ENCODE measurements at places on chromosomes 16 and 17.
A peak's percentile ranks its signal among the peaks of the same experiment; 100 is the strongest.

DNA sequence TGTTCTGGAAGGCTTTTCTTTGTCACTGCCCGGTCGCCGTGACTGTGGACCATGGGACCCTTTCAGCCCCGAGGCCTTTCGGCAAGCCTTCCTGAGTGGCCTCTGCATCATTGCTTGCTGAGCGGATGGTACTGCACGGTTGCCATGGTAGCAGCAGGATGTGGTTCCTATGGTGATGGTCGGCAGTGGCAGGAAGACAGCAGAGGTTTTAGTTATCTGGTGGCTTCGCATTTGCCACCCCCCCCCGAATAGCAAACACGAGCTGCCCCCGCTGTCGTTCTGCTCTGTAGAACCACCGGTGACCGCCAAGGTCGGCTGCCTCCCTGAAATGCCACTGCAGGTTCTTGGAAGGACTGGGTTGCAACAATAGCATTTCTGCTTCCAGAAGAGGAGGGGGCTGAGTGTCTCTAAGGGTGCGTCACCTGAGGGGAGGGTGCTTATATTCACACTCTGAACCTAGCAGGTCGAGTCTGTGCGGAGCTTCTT is 76.6 kb downstream of the CMIP start:
- peak; percentile 50 for DNase-seq

DNA sequence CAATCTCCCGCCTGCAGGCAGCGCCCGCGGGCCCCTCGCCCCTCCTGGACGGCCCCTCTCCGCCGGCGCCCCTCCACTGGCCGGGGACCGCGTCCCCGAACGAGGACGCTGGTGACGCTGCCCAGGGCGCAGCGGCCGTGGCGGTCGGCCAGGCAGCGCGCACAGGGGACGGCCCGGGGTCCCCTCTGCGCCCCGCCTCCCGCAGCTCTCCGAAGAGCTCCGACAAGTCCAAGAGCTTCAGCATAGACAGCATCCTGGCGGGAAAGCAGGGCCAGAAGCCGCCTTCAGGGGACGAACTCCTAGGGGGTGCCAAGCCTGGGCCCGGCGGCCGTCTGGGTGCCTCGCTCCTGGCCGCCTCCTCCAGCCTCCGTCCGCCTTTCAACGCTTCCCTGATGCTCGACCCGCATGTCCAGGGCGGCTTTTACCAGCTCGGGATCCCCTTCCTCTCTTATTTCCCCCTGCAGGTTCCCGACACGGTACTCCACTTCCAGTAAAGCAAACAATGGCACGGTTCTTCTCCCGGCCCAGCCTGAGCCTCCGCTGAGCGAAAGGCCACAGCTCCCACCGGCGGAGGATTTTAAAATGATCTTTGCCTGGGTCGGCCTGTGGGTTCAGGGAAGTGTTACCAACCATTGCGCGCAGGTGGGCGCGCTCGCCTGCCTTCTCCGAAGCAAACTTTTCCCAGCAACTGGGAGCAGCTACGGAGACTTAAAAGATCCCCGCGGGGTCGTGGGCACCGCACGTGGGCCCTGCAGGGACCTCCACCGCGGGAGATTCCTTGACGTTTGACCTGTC is 1.1 kb downstream of the FOXL1 start:
- no peak for DNase-seq

DNA sequence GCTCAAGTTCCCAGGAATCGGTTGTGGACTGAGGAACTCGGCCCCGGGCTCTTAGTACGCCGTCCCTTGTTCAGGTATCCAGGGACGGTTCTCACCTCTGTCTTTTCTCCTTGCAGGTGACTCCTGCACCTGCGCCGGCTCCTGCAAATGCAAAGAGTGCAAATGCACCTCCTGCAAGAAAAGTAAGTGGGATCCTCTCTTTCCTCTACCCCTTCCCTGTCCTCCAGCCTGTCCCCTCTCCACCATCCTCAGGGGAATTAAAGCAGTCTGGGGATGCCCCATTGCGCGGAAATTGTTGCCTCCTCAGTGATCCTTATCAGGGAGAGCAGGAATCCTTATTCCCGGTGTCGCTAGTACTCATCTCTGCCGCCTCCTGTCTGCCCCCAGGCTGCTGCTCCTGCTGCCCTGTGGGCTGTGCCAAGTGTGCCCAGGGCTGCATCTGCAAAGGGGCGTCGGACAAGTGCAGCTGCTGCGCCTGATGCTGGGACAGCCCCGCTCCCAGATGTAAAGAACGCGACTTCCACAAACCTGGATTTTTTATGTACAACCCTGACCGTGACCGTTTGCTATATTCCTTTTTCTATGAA is 585 bp downstream of the MT2A start:
- DNase-seq: no peak

DNA sequence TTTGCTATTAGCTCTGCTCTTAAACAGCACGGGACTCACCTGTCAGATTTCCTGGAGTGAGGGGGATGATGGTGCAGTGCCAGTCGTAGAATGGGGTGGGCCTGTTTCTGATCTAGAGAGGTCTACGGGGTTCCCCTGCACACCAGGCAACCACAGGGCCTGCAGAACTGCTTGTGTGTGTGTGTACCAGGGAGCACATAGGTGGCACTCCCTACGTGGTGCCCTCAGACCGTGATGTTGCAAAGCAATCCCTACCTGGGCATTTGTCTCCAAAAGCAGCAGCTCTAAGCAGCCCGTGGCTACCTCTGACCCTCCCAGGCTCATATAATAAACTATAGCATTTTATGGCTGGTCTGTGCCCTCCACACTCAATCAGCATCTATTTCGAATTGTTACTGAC is 38.5 kb downstream of the MPRIP start:
- DNase-seq: no peak

GRCh38 chr17:45225964-45226530 is 4.4 kb downstream of the FMNL1 start:
- DNase-seq: peak; percentile 90

DNA sequence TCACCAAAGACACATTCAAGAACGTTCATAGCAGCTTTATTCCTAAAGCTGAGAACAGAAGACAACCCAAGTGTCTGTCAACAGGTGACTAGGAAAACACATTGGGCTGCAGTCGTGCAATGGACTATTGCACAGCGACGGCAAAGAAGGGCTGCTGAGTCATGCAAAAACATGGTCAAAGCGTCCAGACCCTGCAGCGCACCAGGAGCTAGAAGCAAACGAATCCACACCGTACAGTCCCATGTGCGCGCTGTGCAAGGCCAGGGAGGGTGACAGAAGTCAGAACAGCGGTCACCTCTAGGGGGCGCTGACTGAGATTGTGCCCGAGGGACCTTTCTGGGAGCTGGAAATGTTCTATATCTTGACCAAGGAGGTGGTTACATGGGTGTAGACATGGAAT is 266.4 kb downstream of the MAF start:
- no peak for DNase-seq

GRCh38 chr16:27531826-27532800 is 17.6 kb downstream of the GTF3C1 start:
- DNase-seq: no peak

- no peak for DNase-seq
Observed at GRCh38 chr16:58177353-58177710, 20.6 kb downstream of the CSNK2A2 start.

DNA sequence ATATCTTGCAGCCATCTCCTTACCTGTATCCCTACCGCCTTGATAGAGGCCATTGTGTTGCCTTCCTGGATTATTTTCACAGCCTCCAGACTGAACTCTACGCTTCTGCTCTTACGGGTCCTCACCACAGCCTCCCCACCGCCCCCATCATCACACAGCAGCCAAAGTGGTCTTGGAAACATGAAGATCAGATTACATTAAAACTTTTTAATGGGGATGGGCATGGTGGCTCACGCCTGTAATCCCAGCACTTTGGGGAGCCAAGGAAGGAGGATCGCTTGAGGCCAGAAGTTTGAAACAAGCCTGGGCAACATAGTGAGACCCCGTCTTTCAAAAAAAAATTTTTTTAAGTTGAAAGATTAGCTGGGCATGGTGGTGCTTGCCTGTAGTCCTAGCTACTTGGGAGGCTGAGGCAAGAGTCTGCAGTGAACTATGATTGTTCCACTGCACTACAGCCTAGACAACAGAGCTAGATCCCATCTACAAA is 150.5 kb downstream of the NPIPB5 start:
- DNase-seq: no peak

DNA sequence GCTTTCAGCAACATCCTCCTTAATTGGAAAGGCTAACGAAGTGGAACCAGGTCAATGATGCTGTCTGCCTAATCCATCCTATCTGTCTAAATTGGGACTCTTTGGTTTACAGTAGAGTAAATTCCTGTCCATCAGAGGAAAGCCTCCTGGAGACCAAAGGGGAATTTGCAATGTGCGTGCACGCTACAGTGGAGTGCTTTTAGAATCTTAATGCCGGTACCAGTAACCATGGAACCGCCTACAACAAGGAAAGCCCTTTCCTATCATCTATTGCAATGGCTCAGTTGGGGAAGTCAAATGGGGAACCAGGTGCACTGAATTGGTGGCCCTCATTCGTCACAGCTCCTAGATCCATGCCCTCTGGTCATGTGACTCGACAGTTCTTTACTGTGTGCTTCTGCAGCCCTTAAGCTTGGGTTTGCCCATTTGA is 110.1 kb downstream of the XYLT1 start:
- no peak for DNase-seq

- no peak for DNase-seq
Observed at GRCh38 chr17:47789611-47790561, 31.7 kb downstream of the OSBPL7 start.

DNA sequence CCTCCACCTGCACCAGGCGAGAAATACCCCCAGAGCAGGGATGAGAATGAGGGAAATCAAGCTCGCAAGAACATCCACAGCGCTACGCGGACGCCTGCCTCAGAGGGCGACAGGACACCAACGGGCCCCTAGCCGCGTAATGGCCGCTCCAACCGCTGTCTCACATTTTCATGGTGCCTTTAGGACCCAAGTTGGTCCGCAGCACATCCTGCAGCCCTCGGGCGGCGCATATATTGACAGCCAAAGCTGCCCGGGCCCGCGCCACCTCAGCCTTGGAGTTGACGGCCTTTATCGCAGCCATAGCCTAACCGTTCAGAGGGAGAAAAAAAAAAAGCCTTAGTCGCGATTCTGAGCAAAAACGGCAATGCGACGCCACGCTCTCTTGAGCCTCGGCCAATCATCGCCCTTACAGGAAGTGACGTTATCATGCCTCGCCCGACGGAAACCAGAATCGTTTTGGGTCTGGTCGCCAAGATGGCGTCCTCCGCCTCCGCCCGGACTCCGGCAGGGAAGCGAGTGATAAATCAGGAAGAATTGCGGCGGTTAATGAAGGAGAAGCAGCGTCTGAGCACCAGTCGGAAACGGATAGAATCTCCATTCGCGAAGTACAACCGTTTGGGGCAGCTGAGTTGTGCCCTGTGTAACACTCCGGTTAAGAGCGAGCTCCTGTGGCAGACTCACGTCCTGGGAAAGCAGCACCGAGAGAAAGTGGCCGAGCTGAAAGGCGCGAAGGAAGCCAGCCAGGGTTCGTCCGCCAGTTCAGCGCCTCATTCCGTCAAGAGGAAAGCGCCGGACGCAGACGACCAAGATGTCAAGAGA is at the start of the genes CCT6B and ZNF830:
Gene CCT6B (minus strand): TSS at position 368 of the 819 bp plus-strand sequence. CDS start 67 bp downstream, at position 301.
Gene ZNF830 (plus strand): TSS at position 448 of the 819 bp plus-strand sequence. CDS start 27 bp downstream, at position 475.
- peak; percentile 82 for DNase-seq

GRCh38 chr17:62749926-62750325 is 58.2 kb downstream of the MARCHF10 start:
- DNase-seq: no peak

DNA sequence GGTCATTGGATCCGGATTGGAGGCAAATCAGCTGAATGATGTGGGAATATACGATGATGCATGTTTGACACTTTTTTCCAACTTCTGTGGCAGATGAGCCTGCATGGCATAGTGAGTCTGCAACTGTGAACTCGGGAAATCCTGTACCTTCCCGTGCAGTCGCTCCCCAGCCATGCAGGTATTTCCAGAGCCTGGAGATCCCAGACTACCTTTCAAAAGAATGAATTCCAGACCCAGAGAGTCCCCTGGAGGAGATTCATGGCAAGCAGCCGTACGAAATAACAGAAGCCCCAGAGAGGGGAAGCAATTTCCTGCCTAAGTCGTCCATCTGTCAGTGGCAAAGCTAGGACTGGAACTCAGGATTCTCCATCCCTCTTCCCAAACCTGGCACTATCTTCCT is 75.7 kb upstream of the FAM20A start:
- DNase-seq: no peak

GRCh38 chr16:86732621-86733295 is 154.4 kb downstream of the FOXL1 start:
- DNase-seq: no peak

DNA sequence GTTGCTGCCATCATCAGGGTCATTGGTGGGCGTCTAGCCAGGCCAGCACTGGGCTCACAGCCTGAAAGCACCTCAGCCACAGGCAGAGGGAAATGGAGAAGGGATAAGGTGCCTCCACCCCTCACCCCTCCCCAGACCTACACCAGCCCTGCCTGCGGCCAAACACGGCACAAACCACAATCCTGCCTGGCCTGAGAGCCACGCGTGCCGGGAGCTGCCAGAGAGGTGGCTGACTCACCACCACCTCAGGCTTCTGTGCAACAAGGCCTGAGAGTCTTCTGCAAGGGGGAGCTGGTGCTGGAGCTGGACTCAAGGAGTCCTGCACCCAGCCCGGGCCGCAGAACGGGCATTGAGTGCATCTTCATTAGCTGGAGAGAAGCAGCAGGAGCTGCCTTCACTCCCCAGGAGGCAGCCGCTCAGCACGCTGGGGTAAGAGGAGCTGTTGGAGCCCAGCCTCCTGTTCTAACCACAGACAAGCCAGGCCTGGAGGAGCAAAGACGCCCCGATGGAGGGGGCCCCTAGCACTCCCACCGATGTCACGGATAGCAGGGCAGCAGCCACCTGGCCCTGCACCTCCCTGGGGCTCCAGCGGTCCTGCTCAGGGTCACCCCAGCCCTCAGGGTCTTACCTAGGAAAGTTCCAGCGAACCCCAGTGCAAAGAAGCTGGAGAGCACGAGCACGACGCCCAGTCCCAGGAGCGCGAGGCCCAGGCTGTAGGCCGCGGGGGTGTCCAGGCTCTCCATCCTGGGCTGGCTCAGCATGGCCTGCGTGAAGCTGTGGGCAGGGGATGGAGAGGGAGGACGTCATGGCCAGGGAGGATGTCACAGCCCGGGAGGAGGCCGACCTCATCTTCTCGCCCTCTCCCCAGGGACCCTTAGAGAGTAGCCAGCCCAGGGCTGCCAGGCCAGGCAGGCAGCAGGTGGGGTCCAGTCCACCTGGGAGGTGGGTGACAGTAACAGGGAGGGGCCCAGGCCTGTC is 16.0 kb upstream of the RASD1 start:
- DNase-seq: no peak

DNA sequence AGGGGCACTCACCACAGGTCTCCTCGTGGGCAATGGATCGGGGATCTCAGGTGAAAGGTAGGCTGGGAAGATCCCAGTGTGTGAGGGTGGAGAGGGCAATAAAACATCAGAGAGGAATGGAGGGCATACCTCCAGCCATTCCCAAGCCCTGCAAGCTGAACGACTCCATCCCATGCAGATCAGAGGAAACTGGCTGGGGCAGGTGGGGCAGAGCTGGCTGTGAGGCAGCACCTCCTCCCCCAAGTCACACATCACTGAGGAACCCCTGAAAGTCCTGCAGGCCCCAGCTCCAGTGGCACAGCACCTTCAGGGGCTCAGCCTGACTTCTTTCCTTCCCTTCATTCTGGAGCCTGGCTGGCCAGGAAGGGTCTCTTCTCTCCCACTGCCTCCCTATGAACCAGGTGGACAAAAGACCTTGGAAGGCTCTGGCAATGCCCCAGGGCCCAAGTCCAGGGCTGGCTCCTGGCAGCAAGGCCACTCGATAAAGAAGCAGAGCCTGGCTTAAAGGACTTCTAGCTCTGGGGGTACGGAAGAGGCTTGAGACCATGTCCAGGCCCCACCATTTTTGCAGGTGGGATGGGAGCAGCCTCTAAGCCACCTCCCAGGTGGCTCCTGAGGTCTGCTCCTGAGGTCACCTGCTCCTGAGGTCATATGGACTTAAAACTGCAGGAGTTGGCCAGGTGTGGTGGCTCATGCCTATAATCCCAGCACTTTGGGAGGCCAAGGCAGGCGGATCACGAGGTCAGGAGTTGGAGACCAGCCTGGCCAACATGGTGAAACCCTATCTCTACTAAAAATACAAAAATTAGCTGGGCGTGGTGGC is 13.5 kb upstream of the TMEM208 start:
- DNase-seq: no peak

All from activated naive CD4-positive, alpha-beta T cell (primary cell).